NCI-H1417 (cell line): ENCODE measurements at places on chromosomes 16 and 17.

GRCh38 chr17:58189436-58190146 is 2.9 kb upstream of the EPX start:
- no peak for DNase-seq

DNA sequence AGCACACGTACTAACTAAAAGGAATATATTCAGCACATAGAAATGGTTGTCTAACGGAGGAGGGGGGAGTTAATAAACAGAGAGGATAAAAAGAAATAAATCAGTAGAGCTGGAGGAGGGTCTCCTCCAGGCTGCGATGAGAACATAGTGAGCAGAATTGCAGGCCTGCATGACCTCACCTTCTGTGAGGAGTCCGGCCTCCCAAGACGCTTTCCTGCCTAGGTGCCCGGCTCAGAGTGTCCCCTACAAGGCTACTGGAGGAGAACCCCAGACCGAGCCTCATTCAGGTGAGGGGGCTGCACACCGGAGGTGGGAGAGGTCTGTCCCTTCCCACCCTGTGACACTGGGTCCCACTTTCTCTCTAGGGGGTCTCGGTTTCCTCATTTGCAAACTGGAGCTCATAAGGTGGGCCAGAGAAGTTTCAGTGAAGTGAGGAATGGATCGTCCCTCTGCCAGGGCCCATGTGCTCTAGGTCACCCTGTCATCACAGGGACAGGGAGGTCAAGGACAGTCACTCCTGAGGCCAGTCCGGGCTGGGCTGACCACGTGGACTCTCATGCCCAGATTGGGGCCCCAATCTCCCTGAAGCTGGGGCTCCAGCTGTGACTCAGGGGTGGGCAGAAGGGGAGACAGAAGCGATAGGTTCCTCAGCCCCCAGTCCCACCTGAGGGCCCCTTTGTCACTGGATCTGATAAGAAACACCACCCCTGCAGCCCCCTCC is 3.3 kb upstream of the HBM start:
- DNase-seq: no peak

DNA sequence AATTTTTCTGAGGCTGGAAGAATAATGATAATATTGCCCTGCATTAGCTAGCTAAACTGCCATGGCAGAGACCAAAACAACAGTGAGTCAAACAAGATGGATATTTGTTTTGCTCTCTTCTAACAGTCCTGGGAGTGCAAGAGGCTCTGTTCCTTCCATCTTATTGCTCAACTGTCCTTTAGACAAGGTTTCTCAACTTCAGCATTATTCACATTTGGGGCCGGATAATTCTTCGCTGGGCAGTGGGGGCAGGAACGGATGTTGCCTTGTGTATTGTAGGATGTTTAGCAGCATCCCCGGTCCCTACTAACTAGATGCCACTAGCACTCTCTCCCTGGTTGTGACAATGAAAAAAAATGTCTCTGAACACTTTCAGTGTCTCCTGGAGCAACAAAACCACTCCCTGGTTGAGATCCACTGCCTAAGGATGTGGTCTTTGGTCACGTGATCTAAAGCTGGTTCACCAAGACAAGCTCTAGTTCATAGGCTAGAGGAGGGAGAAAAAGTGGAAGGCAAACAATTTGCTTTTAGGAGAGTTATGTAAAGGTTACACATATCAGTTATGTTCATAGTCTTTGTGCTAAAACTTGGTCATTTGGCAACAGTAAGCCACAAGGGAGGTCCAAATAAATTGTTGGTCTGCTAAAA is 144.4 kb downstream of the PCTP start:
- no peak for DNase-seq

DNA sequence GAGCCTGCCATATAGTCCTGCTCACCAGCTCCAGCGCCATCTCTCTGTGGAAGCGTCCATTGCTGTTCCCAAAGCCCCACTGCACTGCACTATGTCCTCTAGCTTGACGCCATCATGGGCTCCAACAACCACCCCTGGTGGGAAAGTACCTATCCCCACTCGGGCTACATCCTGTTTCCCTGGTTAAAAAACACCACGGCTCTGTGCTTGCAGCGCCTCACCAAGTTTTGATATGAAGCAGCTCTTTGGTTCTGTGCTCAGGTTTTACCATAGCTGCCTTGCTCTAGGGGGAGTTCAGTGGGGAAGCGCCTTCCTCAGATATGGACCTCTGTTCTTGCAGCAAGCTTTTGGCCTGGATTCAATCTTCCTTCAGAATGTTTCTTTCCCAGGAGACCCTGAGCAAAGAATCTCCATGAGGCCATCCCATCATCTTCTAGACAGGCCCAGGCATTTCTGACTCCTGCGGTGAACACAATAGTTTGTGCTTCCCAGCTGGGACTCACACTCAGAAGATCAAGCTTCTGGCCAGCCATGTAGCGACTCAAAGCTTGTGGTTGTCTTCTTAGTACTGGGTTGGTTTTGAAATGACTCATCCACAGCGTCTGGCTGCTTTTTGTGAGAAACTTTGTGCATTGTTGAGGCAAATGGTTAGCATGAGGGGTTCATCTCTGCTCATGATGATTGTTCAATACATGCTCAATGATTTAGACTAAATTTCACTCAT is 39.5 kb downstream of the DYNLRB2 start:
- no peak for DNase-seq

- DNase-seq: no peak
These were observed 43.1 kb downstream of the GLG1 start for GRCh38 chr16:74563828-74564263.

- no peak for DNase-seq
These were observed 34.0 kb downstream of the AKAP10 start for GRCh38 chr17:19943599-19943998.

- DNase-seq: no peak
These were observed 39.8 kb downstream of the KSR1 start for GRCh38 chr17:27496005-27496404.

DNA sequence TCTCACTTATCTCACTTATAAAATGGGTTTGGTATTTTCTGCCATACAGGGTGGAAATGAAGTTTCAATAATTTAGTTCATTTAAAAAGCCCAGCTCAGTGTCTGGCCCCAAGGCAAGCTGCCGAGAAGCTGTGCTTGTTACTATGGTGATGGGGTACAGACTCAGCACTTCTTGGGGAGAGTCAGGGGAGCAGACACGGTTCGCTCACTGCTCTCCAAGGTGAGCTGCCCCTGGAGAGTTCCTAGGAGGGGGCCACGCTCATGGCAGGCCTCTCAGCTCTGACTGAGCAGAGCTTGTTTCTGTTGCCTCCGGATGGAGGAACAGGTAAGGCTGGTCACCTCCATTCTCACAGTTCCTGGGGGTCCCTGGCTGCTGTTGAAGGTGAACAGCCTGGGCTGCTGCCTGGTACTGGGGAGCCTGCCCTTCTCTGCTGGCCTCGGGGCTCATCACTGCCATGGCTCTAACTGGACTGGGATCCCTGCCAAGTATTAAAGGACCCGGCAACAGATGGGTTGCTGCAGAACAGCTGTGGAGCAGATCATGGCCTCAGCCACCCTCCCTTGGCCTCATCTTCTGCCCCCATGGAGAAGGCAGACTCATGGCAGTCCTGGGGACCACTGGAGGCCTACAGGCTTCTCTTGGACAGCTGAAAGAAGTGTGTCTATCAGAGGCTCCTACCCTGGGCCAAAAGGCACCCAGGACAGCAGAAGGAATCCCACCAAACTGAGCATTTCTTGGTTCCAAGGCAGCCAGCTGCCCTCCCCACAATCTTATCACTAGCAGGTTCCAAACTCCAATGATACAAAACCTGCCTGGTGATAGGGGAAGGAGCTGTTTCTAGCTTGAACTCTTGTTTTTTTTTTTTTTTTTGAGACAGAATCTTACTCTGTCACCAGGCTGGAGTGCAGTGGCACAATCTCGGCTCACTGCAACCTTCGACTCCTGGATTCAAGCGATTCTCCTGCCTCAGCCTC is 25.9 kb upstream of the SPATA32 start:
- DNase-seq: peak; percentile 12

DNA sequence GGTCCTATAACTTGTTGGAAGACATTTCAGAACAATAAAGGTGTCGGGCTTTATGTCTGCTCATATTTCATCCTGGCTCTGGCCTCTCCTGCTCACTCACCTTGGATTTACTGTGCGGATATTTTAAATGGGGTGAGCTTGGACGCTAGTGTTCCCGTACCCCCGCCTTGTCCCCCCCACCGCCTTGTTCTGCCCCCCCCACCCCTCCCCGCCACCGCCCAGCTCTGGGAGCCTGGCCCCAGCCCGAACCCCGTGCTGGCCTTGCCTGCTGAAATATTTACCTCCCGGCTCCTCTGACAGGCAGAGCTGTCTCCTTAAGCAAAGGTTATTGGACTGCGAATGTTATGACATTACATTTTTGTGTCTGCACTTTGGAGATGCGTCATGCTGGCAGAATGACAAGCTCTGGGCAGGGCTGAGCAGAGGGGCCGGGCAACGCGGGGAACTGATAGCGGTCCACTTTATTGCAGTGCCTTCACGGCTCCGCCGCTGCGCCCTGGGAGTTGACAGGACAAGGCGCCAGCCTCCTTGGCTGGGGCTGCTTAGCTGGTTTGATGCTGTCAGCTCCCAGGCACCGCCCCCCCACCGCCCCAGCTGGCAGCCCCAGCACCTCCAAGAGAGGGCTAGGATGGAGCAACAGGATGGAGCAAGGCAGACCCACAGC is 222.5 kb upstream of the GSE1 start:
- DNase-seq: peak; percentile 37

GRCh38 chr16:87608400-87608985 is 6.2 kb downstream of the JPH3 start:
- DNase-seq: no peak

DNA sequence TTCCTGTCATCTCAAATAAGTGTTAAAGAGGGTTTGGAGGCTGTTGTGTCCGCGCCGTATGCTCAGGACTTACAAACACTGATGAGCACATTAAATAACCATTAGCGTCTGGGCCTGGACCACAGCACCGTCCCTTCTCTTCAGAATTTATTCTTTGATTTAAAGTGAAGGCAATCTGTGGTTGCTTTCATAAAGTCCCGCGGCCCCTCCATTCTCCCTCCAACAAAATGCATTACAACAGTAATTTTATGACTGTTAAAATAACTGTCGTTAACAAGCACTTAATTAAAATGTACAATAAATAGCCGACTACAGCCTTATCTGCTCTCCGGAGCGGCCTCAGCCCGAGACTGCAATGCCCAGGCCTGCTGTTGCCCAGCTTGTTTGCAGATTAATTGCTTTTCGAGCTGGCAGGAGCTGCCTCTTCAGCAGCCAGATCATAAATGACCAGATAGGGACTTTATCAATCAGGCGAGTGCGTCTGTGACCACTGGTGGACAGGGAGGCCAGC is 30.6 kb upstream of the IRX3 start:
- no peak for DNase-seq

- DNase-seq: no peak
These were observed 52.4 kb upstream of the HSBP1 start for GRCh38 chr16:83755391-83755790.

DNA sequence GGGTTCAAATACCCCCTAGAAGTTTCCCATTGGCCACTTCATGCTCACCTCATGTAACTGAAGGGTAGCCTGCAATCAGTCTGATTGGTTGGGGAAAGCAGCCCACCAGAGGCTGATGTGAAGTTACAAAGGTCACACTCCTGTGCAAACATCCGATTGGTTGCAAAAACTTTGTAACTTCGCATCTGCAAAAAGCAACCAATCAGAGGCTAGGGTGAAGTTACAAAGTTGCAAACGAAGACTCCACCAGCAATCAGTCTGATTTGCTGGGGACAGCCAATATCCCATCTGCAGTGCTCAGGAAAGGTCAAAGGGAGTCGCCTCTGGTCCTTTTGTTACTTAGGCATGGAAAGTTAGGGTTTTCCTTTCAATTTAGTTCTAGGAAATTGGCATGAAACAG is 40.1 kb downstream of the TAOK1 start:
- DNase-seq: no peak

- no peak for DNase-seq
These were observed 83.8 kb downstream of the GNAO1 start for GRCh38 chr16:56275076-56275475.

DNA sequence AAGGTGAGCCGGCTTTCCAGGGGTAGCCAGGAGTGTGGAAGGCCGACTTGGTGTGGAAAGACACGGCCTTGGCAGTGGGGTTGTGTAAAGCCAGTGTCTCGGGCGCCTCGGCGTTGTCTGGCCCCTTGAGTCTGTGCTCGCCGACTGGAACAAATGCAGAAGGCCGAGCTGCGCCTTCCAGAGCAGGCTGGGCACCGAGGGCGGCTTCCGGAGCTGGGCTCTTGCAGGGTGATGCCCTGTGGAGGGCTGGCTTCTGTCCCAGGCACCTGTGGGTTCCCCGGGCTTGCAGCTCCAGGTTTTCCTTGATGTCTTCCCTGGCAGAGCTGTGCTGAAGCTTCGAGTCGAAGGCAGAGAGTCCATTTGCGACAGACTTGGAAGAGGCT is 8.0 kb downstream of the ZNF750 start:
- no peak for DNase-seq

- DNase-seq: peak; percentile 3
These were observed 1.8 kb downstream of the CNTNAP4 start for GRCh38 chr16:76278980-76279379.
